ENCODE measurements at places on chromosomes 13 and 19. TPM values are rescaled to one million over a fixed set of nuclear protein-coding genes. Genes with fewer than 3 reads are reported as not detected.
A peak's percentile ranks its signal among the peaks of the same experiment; 100 is the strongest.

The ZNF525 gene
- 9.5 TPM for total RNA-seq

The SELENOV gene
- total RNA-seq, result not detected

The CGB2 gene
- not detected for total RNA-seq

DNA sequence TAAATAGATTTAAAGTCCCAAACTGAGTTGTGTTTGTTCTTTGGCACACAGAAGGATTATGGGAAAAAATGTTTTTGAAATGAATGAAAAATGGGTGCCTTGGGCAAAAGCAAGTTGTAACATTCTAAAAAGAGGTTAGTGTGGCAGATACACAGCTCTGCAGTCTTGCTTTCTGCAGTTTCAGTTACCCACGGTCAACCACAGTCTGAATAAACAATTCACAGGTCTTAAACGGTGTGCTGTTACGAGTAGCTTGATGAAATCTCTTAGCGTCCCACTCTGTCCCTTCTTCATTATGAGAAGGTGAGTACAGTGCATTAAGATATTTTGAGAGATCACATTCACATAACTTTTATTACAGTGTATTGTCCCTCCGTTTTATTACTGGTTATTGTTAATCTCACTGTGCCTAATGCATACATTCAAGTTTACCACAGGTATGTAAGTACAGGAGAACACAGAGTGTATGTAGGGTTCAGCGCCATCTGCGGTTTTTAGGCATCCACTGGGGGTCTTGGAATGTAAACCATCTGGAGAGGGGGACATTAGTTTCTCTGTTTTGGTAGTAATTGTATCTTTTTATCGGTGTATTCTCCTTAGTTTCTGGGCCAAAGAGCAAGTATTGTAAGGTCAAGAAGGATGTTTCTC lies 8.1 kb downstream of the FARP1 start:
- DNase-seq, result no peak

DNA sequence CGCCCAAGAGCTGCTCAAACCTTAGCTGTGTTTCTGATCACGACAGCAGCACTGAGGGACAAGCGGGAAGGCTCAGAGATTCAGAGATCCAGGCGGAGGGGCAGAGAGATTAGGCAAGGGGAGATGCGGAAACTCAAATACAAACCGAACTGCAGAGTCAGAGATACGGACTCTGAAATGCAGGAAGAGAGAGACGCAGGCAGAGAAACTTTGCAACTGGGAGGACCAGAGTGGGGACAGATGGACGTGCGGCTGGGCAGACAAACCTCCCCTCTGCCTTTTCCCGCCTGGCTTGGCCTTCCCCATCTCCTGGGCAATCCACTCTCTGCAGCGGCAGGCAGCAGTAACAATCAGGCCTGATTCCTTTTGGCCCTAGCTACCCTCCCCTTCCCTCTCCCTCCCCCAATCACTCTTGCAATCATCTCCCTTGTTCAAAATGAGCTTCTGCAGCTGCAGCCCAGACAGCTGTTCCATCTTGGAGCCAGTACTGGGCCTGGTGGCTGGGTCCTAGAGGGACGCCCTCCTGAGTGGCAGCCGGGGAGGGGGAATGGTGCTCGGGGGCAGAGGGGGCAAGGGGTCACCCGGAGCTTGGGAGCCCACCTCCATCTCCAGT lies 29.7 kb downstream of the OLFM2 start:
- no peak for DNase-seq

DNA sequence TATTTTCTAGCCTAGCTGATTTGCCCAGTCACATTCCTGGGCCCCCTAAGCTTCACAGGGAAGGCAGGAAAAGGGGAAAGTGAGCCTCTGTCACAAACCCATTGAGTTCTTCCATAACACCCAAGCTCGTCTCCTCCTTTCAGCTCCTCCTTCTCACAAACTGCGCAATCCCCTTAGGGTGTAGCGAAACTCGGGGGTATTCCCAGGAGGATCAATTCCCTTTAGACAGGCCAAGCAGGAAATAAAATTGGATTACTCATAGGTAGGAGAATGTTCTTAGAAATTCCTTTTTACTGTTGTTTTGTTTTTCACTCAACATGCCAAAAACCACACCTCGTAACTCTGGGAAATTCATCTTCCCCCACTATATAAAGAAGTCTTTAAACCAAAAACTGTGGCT lies 139.3 kb downstream of the IRS2 start:
- DNase-seq, result no peak

DNA sequence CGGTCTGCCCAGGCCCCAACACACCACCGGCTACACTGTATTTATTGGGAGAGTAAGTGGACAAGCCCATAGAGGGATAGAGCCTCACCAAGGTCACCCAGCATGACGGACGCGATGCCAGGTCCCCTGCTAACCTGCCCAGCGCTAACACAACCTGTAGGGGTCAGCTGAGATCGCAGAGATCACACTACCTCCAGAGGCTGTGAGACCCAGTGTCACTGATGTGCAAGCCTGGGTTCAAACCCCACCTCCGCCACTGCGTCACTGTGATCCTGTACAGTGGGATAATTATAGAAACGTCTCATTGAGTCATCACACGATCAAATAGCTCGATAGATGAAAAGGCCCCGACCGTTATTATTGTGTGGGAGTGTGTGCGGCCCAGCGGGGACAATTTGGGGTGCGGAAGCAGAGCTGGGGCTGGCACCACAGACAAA lies 10.6 kb upstream of the TLE2 start:
- no peak for DNase-seq

GRCh38 chr19:29539670-29540069 lies 13.9 kb downstream of the VSTM2B start:
- no peak for DNase-seq

DNA sequence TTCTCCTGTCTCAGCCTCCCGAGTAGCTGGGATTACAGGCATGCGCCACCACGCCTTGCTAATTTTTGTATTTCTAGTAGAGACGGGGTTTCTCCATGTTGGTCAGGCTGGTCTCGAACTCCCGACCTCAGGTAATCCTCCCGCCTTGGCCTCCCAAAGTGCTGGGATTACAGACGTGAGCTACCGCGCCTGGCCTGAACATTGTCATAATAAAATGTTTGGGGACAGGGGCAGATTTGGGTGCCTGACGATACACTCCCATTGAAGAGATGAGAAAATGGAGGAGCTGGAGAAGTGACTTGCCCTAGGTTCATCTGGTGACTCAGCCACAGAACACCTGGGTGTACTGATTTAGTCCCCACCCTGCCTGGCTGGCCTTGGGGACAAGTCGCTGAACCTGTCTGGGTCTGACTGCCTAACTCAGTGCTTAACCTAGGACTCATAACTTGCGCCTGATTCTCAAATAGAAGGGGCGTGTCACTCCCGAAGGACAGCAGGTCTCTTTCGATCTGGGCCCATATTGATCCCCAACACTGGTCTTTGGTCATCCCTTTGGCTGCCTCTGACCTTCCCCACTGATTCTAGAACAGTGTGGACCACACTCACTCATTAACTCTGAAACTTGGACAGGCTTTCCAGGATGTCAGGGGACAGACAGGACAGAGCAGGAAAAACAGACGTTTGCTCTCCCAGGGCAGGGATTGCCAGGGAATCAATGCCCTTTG lies 7.6 kb upstream of the BICRA start:
- DNase-seq, result no peak

DNA sequence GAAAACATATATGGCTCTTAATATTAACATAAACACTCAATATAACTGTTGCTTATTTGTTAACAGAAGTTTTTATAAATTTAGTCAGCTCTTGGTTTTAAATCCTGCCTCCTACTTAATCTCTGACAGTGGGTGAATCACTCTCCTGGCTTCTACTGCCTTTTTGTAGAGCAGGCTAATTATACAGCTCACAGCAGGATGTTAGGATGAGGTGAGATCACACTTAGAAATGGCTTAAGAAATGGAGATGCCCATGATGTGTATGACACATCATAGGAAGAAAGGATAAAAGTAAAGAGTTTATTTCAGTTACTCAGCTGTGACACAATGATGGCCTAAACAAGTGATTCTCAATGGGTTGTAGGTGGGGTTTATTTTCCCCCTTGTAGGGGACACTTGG lies 345.6 kb downstream of the SPRY2 start:
- DNase-seq, result no peak

DNA sequence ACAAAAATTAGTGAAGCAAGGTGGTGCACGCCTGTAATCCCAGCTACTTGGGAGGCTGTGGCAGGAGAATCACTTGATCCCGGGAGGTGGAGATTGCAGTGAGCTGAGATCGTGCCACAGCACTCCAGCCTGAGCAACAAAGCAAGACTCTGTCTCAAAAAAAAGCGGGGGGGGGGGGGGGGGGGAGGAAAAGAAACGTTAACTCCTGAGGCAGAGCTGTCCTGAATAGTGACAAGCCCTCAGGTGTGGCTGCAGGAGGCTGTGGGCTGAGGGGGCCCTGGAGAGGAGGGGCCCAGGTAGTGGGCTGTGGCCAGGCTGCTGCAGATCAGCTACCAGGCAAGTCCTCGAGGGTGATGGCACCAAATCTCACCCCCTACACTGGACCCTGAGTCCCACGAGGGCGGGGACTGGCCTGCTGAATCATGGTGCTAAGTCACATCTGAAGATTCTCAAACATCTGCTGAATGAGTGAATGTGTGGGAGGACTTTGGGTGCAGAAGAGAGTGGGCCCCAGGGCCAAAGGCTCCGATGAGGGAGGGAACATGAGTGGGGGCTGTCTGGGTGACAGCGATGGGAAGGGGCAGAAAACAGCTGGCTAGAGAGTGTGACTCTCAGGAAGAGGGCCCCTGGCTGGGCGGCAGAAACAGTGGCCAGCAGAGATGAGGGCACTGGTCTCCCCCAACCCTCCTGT lies 24.6 kb upstream of the ATP1A3 start:
- no peak for DNase-seq

DNA sequence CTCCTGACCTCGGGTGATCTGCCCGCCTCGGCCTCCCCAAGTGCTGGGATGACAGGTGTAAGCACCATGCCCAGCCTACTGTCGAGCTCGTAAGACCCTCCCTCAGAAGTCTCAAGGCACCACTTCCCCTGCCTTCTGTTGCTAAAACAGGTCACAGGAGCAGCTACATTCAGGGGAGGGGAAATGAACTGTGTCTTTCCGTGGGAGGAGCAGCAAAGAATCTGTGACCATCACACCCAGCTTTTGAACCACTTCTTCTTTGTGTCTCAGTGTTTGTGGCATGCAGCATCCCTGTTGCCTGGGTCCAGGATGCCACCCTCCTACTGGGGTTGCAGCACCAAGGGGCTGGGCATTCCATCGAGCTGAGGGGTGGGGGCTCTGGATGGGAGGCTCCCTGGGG lies 7.7 kb upstream of the CSNK1G2 start:
- no peak for DNase-seq

DNA sequence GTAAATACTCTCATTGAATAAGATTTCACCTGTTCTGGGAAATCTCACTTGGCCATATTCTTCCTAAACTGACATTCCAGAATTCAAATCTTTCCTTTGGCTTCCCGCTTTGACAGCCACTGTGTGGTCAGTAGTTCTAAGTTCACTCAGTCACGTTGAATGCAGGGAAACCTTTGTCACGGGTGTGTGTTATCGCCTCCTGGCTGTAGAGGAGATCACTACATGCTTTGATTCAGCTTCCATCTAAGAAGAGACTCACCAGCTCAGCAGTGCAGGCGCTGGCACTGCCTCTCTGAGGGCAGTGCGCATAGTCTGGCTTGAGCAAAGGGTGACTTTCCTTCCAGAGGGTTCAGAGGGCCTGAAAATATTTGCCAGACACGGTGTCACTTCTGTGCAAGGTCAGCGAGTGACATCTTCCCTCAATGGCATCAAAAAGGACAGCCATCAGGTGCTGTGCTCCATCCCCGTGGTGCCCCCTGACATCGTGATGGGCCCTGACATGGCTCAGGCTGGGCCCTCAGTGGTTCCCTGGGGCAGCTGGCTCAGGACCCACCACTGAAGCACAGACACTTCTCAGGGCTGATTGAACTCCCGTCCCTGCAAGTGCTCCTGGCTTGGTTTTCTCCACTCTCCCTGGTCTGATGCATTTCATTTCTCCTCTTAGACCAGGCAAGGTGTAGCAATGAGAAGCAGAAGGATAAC lies 635.4 kb upstream of the ARGLU1 start:
- DNase-seq, result peak; percentile 79

DNA sequence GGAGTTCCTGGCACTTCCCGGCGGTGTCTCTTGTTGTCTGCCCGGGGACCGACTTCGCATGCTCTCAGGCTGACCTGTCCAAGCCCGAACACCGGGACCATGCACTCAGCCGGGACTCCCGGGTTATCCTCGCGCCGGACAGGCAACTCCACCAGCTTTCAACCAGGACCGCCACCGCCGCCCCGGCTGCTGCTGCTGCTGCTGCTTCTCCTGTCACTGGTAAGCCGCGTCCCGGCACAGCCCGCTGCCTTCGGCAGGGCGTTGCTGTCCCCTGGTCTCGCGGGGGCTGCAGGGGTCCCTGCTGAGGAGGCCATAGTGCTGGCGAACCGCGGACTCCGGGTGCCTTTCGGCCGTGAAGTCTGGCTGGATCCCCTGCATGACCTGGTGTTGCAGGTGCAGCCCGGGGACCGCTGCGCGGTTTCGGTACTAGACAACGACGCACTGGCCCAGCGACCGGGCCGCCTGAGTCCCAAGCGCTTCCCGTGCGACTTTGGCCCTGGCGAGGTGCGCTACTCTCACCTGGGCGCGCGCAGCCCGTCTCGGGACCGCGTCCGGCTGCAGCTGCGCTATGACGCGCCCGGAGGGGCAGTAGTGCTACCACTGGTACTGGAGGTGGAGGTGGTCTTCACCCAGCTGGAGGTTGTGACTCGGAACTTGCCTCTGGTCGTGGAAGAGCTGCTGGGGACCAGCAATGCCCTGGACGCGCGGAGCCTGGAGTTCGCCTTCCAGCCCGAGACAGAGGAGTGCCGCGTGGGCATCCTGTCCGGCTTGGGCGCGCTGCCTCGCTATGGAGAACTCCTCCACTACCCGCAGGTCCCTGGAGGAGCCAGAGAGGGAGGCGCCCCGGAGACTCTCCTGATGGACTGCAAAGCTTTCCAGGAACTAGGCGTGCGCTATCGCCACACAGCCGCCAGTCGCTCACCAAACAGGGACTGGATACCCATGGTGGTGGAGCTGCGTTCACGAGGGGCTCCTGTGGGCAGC lies 661 bp downstream of the FREM2 start:
- no peak for DNase-seq

DNA sequence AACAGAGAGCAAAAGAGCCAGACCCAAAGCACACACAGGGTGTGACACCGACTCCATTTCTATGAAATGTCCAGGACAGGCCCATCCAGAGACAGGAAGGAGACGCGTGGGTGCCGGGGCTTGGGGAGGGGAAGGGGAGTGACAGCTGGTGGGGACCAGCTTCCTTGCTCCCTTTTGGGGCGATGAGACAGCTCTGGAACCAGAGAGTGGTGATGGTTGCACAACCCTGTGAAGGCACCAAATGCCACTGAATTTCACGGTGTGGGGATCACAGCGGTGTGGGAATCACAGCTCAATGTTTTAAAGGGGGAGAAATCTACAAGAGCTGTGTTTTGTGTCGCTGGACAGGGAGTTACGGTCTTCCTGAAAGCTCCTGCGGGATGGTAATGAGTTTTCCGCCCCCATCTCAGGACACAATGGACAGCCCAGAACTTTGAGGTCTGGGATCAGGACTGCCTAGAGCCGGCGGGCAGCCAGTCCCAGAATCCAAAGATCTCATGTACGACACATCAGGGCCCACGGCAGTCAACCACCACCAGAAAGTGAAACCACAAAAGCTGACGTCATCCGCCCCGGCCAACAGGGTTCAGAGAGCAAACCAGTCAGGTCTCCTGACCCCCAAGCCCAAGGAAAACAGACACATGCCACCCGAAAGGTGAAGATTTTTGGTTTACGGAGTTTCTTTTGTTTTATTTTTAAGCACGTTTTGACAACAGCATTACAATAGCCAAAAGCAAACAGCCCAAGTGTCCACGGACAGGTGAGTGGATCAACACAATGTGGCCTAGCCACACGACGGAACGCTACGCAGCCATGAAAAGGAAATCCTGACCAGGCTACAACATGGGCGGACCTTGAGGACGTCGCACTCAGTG lies 7.3 kb downstream of the SGTA start:
- DNase-seq, result peak; percentile 37

All from SK-MEL-5 (cell line).